ENCODE measurements at places on chromosomes 6 and 20. TPM values are rescaled to one million over a fixed set of nuclear protein-coding genes. Genes with fewer than 3 reads are reported as not detected.

The STK4 gene
- total RNA-seq: 37.9 TPM

The PRKN gene
- total RNA-seq: 0.59 TPM

The RNF144B gene
- total RNA-seq: 8.2 TPM

The PAK5 gene
- total RNA-seq: 0.53 TPM

The FOXF2 gene
- not detected for total RNA-seq
